Stimulated activated CD8-positive, alpha-beta memory T cell treated with anti-CD3 and anti-CD28 coated beads, Interleukin-15, amount 100 ng/mL, for 1 hour (primary cell): ENCODE measurements at places on chromosomes 1 and 21.

DNA sequence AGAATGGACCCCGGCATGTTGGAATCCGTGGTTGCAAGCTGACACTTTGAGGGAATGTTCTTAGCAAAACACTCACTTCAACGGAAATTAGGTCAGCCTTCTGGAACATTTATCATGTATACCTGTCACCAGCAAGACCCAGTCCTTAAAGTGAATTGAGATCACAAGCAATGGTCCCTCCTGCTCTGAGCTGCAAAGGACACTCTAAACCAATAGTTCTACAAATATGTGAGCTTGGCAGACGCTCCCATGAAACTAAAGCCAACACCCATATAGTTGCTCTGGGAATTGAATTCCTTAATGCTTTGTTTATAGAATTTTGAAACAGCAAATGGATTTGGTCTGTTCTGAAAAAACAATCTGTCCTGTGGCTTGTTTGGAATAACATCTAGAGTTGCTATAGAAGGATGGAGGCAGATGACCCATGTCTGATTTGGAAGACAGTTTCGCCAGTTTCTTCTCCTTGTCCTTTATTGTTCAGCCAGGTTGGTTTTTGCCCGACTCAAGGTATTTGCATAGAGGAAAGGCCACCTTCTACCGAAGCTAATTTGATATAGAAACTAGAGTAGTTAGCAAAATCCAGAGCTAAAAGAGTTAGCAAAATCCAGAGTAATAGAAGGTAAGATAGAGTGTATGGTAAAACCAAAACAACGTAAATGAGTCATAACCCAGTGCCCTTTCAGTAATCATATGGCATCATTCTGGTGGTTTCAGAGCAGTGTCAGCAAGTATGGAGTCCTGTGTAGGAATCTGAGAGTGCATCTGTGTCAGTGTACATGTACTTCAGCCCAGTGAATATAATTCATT is 236.2 kb downstream of the NFIA start:
- DNase-seq = no peak

- DNase-seq = no peak
These were observed 132.8 kb downstream of the CASZ1 start for GRCh38 chr1:10663678-10664035.

DNA sequence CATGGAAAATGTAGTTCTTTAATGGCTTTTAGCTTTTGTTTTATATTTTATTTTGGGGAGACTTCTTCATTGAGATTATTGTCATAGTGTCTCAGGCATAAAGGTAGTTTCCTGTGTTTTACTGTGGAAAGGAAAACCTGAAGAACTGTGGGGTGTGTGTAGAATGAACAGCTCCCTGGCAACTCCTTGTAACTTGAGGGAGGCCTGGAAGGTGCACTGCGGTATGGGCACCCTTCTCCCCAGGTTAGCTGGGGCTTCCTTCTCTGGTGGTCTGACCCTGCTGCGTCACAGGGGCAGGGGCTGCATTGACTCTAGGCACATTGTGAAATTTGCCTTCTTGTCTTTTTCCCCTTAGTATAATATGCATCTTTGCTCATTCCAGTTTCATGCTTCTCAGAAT is 1.7 kb downstream of the ATP1B1 start:
- no peak for DNase-seq

- DNase-seq = no peak
These were observed 85.6 kb downstream of the HMCN1 start for GRCh38 chr1:185819798-185820197.

DNA sequence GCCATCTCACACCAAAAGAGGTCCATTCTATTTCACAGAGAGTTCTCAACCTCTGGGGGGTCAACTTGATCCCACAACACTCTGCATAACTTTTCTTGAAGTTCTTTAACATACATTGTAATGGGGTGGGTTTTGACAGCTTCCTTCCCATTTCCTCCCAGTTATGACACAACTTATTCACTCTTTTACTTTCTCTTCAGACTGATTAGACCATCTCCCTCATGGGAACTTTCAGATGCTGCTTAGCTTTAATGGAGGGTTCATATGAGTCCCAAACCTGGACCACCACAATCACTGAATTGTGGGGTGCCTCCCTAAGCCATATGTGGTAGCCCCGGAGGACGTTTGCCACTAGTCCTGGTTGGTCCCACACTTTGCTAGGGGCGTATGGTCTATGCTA is 28.3 kb upstream of the KCNJ15 start:
- no peak for DNase-seq

DNA sequence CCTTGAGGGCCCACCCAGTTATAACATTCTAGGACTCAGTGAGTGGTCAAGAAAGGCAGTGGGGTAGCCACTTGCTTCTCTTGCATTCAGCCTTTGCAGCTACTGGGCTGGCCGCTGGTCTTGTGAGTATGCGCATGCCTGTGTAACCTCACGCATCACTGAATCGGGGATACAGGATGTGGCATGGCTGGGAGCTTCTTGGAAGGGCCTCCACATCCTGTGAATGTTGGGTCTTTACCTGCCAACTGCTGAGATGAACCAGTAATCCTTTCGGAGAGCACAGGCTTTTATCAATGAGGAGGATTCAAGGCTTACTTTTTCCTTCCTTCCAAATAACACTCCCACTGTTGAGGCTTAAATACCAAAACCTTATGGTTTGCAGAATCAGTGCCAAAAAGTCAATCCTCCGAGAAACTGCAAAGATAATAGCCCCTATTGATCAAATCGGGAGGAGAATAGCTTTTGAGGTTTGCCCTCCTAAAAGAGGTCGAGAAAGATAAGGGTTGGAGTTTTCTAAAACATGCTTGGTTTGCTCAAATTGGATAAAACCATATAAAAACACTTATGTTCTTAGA is 198.9 kb upstream of the UBE2U start:
- DNase-seq = no peak

DNA sequence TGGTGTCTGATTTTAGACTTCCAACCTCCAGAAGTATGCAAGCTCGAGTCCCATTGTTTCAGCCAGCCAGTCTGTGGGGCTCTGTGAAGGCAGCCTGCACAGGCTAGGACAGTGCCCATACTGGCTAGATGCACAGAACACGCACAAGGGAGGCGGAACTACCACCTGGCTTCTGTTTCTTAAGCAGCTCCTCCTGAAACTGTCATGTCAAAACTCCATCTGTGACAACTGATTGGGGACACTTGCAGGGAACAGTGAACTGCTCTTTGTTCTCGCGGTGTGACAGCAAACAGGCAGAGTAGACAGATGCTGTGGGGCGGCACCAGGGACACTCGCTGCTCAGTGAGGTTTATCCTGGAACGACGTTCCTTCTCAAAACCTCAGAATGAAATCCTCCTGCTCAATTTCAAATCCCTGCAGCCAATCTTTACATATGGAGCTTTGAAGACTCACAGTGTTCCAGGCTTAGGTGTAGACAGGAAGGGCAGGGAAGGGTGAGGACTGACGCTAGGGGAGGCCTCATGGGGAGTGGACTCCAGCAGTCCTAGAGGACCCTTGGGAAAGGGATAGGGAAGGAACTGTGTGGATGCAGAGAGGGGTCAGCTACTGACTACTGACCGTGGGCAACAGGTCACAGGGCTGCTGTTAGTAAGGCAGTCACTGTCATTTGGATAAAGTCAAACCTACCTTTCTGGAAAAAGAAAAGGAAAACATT is 73.8 kb downstream of the ERG start:
- DNase-seq = no peak

GRCh38 chr1:241560146-241560848 is 28.1 kb downstream of the KMO start:
- DNase-seq = no peak

DNA sequence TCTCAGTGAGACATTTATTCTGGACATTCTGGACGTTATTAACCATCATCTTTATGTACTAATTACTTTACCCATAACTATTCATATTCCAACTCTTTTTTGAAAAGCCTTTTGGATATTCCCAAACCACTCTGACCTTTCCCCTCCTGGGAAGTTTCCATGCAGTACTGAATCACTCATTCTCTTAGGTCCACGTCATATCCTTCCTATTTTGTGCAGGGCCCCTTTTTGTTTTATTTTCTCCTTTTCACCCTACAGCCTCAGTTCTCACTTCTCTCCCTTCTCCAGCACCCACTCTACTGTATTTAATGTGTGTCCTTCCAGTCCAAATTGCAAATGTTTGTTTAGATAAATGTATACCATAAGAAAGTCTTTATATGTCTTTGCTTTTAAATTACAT is 16.4 kb upstream of the ATP1A1 start:
- DNase-seq = no peak

DNA sequence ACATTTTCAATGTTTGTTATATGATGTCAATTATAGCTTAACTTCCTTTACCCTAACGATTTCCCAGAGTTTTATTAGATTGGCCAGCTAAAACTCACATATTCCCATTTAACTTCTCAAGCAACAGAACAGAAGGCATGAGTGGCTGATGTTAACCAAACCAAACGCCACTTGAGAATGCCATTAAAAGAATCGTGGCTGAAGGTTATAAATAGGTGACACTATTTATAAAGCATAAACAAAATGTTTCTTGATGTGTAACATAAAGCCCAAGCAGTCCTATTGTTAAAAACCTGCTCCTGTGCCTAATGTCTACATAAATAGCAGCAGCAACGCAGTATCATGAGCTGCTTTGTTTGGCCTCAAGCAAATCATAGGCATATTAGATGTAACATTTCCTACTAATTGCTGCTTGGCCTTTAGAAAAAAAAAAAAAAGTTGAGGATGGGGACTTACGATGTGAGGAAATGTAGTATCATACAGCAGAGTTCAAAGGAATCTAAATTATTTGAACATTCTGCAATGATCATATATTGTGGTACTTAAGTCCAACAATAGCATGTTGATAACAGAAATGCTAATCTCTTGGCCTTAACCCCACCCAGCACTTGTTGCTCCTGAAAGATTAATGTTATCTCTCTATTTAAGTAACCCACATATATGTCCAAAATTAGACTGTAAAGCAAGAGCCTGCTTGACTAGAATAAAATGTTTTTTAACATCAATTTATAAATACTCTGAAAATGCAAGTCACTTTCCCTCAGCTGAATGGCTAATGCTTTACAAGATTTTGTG is 106.0 kb downstream of the ESRRG start:
- no peak for DNase-seq

DNA sequence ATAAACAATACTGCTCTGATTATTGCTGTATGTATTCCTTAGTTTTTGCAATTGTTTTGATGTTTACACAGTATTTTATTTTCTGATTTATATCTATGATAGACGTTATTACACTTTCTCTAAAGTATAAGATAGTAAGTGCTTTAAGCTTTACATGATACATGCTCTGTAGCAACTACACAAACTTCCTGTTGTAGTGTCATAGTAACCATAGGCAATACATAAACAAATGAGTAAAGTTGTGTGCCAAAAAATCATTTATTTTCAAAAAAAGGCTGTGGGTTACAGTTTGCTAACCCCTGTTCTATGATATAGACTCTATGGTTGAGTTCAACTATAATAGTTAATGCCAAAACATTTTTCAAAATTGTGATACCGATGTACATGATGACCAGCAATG is 1156.4 kb downstream of the AMY1C start:
- no peak for DNase-seq

DNA sequence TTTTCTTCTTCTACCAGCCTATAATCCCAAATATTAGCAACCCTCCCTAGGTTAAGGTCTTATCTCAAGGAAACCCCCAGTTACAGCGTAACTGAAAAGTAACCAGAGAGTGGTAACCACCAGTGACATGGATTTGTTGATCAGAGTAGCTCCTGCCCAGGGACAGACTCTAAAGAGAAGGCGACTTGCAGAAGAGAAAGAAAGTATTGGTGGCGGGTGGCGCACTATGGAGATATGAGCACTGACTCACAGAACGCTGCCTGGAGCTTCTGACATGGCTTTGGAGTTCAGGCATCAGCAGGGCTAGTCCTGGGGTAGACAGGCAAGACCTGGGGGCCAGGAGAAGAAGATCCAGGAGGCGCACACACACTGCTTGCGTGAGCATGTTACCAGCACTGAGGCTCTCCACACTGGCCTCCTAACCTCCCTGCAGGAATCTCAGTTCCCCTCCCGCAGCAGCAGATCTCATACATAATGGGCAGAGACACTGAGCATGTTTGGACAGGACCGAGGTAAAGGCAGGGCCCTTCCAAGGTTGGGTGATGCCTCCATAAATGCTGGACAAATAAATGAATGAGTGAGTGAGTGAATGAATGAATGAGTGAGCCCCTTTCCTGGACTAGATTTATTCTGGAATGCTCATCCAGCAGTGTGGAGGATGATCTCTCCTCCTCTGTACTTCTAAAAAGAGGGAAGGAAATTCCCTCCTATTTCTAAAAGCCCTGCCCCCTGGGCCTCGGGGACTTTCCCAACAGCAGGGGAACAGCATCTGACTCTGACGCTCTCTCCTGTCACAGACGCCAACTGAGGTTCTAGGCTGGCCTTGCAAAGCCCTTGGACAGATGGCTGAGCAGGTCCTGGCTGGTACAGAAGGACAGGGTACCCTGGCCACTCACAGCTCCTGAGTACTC is 175.5 kb downstream of the CLIC6 start:
- DNase-seq = no peak

DNA sequence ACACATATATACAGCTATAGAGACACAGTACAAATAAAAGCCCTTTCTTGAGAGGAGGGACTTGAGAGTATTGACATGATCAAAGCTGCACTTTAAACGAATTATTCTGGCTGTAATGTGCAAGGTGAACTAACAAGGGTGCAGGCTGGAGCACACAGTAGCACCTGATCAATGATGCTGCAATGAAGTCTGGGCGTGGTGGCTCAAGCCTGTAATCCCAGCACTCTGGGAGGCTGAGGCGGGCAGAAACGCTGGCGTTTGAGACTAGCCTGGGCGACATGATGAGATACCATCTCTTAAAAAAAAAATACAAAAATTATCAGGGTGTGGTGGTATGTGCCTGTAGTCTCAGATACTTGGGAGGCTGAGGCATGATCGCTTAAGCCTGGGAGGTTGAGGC is 14.1 kb upstream of the CTH start:
- DNase-seq = no peak

DNA sequence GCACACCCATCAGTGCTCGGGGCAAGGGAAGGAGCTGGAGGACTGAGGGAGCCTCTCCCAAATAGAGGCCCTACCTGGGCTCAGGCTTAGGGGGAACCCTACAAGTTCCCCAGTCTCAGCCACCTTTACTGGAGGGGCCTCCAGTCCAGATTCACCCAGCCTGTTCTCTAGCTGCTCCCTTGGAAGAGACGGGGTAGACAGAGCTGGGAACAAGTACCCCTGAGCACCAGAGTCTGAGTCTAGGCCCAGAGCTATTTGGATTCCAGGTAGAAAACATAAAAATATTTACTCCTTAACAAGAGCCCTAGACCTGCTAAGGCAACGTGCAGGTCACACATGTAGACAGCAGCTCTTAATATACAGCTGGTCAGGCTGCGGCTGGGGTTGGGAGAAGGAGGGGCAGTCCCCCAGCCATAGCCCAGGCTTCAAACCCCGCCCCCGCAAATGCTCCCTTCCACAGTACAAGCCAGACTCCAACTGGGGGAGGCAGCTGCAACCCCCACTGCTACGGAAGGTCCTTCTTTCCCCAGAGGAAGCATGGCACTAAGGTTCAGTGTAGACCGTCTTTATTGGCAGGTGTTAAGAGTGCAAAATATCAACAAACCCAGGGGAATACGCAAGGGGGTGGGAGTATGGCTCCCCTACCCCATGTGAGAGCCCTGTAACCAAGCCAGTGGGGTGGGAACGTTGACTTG is 8.0 kb downstream of the TENT5B start:
- no peak for DNase-seq
